ENCODE measurements at places on chromosomes 1 and 21.

DNA sequence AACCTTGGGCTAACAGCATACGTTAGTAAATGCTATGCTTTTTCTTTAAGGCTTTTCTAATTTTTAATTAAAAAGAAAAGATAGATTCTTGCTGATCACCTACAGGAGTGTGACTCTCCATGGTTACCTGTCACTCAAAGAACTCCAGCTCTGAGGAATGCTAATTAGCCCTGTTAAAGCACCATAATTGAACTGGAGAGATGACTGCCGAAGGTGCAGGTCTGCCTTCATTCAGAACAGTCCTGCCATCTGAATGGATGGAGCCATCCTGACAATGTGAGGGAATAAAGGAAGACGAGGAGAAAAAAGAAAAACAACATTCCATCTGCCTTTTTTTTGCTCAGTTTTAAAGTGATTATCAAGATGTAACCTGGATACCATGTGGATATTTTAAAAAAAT is 94.6 kb downstream of the ATP6V1G3 start:
- no peak for DNase-seq

GRCh38 chr1:85347908-85348307 is 71.5 kb upstream of the BCL10 start:
- no peak for DNase-seq

- no peak for DNase-seq
Measured at GRCh38 chr1:215583185-215583749, 16.2 kb downstream of the KCTD3 start.

DNA sequence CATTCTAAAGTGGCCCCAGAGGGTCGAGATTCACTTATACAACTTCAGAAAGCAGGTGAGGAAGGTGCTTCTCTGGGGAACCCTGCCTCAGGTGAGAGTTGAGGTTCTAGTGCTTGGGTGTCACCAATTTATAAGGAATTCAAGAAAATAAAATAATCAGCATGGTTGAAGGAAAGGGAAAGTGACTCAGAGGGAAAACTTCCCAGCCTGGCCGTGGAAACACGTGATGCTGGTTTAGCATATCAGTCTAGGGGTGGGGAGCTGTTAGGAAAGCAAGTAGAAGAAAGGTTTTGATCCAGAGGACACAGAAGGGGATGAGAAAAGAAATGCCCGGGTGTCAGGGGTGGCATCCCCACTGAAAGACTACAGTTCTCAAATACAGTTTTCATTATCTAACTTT is 37.7 kb upstream of the TMEM125 start:
- peak; percentile 73 for DNase-seq

DNA sequence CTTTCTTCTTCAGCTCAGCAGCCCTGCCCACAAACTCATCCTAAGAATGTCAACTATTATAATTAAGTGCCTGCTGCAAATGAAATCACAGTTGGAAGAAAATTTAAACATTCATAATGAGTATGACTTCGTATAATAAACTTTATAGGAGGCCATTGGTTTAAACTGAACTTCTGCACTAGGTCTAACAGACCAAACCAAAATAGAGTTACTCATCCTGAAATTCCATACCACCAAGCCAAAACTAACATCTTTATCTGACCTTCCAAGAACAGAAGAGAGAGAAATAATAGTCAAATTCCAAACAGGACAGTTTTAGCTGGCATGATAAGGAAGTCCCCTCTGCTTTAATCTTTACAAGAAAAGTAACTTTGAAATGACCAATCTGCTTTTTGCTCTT is 472.4 kb upstream of the PRMT6 start:
- peak; percentile 57 for DNase-seq

DNA sequence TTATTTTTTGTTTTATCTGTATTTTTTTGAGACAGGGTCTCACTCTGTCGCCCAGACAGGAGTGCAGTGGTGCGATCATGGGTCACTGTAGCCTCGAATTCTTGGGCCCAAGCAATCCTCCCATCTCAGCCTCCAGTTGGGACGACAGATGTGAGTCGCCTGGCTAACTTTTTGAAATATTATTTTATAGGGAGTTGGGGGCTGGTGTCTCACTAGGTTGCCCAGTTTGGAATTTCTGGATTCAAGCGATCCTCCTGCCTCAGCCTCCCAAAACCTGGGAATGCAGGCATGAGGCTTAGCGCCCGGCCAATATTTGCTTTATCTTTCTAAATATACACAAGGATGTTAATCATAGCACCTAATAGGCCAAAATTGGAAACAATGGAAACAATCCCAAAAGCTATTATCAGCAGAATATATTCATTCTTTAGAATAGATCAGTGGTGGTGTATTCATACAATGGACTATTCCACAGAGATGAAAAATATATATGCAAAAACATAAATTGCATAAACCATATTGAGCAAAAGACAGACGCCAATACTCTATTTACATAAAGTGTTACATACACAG is 55.9 kb downstream of the DAP3 start:
- DNase-seq: no peak

- DNase-seq: no peak
Measured at GRCh38 chr1:205111354-205111753, 10.4 kb downstream of the RBBP5 start.

GRCh38 chr21:26686278-26686677 is 113.2 kb upstream of the CYYR1 start:
- peak; percentile 38 for DNase-seq

- DNase-seq: no peak
Measured at GRCh38 chr1:1597275-1597930, 2.5 kb downstream of the FNDC10 start.

GRCh38 chr1:22412932-22413727 is 38.5 kb upstream of the ZBTB40 start:
- DNase-seq: peak; percentile 29

DNA sequence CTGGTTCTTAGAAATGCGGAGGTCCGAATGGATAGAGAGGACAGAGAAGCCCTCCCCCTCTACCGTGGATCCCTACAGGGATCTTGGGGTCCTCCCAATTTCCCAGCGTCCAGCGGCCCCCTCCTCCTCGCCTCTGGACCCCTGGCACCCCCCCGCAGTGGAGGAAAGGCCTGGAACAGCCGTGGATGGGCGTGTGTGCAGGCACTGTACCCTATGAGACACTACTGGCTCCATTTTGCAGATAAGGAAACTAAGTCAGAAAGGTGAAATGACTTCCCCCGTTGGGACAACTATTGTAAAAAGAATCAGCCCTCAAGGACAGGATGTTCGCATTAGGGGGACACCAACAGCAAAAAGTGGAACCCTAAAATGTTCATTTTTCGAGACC is 931 bp upstream of the CLSTN1 start:
- DNase-seq: no peak

GRCh38 chr1:118660769-118661168 is 327.4 kb downstream of the TBX15 start:
- no peak for DNase-seq

DNA sequence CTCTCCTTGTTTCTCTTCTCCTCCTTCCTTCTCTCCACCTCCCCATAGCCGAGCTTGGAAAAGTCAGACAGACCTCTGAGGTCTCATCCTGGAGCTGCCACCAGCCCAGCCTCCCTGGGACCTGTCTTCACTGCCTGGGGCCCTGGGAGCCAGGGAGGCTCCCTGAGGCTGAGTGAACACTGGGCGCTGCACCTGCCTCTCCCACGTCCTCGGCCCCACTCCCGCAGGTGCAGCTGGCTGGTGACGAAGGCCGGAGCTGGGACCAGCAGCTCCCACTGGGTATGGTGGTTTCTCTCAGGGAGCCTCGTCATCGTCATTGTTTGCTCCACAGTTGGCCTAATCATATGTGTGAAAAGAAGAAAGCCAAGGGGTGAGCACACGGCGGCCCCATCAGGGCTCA is 5.3 kb downstream of the TNFRSF14 start:
- DNase-seq: no peak

- DNase-seq: peak; percentile 2
Measured at GRCh38 chr1:42815941-42816584, 859 bp upstream of the ERMAP start.

DNA sequence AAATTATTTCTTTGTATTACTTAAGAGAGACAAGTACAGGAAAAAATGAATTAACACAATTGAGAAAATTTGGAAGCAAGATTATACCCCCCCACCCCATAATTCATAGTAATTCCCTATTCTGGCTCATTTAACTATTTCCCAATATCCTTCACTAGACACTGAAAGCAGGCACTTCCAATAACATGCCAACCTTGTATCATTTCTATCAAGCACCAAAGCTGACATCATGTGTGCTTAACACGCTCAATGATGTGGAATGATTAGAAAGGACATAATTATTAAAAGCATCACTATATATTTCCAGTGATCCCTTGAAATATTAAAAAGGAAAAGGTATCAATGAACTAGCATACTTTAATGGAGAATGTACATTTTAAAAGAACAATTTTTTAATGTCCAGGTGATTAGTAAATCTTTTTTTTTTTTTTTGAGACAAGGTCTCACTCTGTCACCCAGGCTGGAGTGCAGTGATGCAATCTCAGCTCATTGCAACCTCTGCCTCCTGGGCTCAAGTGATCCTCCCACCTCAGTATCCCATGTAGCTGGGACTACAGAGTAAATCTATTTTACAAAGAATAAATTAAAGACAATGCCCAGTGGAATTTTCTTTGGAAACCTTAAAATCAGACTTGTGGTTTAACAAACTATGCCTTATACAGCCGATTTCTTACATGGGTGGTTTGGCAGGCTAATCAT is 443.9 kb downstream of the DSCAM start:
- DNase-seq: no peak

GRCh38 chr1:169321539-169321938 is 46.1 kb downstream of the NME7 start:
- DNase-seq: peak; percentile 54

- DNase-seq: no peak
Measured at GRCh38 chr1:59549066-59549837, 252.4 kb downstream of the FGGY start.

DNA sequence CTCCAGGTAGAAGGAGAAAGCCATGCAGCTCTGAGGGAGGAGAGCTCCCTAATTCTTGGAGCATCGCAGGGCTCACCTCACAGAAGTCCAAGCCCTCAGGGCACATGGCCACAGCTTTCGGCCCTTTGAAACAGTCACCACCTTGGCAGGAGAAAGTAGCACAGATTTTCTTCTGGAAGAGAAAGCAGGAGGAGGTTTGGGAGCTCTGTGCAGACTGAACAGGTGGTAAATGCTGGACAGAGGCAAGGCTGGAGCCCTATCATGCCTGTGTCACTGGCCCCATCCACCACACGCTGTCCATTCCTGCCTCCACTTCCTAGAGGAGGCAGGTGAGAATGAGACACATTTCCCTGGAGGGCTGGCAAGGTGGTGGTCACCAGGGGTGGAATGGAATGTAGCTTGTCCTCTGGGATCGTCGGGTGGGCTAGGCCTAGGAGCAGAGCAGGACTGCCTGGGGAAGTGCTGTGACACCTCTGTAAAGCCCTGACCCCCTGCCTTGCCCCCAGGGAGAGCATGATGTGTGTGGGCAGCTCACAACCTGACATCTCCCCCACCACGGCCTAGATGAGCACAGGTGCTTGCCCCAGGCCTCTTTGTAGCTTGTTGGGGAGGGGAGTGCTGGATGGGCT is 2.8 kb upstream of the INPP5B start:
- DNase-seq: no peak

DNA sequence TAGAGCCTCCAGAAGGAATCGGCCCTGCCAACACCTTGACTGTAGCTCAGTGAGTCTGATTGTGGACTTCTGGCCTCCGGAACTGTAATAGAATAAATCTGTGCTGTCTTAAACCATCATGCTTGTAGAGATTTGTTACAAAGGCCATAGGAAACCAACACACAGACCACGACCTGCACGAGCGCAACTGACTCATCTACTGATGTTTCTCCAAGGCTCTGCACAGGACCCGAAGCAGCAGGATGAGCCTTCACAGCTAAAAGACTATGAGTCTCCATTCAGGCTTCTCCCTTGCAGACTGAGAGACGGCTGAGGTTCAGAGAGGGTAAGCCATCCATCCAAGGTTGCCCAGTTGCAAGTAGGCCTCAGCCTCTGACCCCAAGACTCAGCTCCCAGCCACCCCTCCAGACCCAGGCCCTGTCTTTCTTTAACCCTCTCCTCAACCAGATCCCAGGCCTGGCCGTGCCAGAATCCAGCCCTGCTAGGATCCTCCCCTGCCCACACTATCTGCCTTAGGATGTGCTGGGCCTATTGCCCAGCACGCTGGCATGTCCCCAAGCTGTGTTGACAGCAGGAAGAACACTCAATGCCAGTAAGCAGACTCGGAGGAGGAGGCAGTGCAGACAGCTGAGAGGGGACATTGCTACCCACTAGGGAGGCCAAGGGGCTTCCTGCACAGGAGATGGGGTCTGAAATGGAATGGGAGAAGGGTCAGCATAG is 109.0 kb downstream of the HMGB4 start:
- DNase-seq: peak; percentile 70

GRCh38 chr1:171061425-171062143 is 29.1 kb upstream of the FMO3 start:
- no peak for DNase-seq

DNA sequence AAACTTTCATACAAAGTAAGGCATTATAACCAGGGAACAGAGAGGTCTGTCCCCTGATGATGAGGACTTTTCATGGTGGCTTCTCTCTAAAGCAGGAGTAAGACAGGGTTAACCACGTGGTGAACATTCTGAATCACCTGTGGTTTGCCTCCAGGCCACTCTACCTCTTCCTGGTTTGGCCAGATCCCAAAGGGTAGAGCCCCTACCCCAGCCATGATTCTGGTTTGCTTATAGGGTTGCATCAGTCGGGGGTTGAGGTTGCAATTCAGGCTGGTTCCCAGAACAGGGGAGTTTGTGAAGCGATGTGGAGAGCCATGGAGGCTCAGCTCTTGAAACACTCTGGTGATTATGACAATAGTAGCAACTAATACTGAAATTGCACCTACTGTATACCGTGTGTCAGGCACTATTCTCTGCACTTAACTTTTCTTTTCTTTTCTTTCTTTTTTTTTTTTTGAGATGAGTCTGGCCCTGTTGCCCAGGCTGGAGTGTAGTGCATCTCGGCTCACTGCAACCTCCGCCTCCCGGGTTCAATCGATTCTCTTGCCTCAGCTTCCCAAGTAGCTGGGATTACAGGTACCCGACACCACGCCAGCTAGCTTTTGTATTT is 8.3 kb downstream of the CNR2 start:
- DNase-seq: no peak

DNA sequence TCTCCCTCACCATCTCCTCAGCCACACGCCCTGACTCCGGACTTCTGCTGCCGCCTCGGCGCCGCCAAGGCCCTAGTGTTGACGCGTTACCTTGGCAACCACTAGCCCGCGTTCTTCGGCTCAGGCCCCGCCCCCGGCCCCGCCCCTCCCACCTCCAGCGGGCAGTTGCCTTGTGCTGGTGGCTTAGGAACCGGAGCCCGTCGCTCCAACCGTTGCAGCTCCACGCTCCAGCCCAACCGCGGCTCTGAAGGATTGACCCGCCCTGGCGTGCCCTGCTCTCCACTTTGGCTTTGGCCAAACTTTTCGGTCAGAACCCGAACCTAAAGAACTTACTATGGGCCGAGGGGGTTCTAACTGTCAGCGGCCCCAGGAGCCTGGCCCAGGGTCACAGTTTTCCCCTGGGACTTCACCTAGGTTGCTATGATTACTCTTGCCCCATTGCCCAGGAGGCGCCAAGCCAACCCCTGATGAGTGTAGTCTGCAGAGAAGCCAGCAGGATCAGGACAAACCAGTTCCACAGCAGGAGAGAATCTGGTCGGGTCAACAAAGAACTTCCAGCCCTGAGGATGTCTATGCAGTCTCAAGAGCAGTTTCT is at the start of gene CFAP45:
CFAP45 (minus strand) TSS at position 80 of the 595 bp plus-strand sequence; CDS start at position 13, 67 bp downstream.
- DNase-seq: peak; percentile 75

GRCh38 chr1:246319083-246319714 is 187.9 kb downstream of the SMYD3 start:
- no peak for DNase-seq

- DNase-seq: no peak
Measured at GRCh38 chr1:234782791-234783190, 172.8 kb upstream of the IRF2BP2 start.

- peak; percentile 95 for DNase-seq
Measured at GRCh38 chr1:161766102-161766981, at the start of gene ATF6. Gene ATF6, plus strand, starts transcription at chr1:161766320. Its CDS starts 41 bp downstream, at chr1:161766361.

- DNase-seq: no peak
Measured at GRCh38 chr1:25908161-25908560, 1.9 kb upstream of the STMN1 start.
